B cell (primary cell): ENCODE measurements at places on chromosomes 1 and 21.
A peak's percentile ranks its signal among the peaks of the same experiment; 100 is the strongest.

DNA sequence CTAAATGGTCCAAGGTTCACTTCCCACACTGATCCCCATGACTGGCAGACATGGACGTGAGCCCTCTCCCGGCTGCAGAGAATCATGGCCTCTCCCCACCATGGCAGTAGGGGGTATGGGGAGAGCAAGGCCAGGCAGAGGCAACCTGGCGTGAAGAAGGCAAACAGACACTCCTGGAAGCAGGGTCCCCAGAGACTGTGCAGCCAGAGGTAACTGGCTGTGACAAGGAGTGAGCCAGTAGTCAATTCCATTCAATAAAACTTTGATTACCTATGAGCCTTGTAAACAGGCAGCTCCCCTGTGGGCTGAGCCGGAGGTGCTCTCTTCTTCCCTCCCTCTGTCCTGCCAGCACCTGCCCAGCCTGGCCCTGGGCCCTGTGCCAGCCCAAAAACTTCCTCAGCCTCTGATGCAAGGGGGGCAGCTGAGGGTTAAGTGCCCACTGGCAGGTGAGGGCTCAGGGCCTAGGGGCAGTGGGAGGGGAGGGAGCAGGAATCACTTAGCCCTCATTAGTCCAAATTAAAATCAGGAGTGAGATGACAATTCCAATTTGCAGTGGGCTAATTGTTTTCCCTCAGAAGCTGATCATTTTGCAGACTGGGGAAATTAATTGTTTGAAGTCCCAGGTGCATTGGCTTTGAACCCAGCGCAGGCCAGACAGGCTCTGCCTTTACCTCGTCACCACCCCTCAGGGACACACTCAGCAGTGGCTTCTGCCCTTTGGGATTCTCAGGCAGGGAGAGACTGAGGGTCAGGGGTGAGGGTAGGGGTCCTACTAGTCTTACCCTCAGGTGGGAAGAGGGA, 35.6 kb downstream of the LRRN2 start:
- DNase-seq = no peak

GRCh38 chr1:179447489-179447888, 81.7 kb downstream of the AXDND1 start:
- DNase-seq = peak; percentile 7

DNA sequence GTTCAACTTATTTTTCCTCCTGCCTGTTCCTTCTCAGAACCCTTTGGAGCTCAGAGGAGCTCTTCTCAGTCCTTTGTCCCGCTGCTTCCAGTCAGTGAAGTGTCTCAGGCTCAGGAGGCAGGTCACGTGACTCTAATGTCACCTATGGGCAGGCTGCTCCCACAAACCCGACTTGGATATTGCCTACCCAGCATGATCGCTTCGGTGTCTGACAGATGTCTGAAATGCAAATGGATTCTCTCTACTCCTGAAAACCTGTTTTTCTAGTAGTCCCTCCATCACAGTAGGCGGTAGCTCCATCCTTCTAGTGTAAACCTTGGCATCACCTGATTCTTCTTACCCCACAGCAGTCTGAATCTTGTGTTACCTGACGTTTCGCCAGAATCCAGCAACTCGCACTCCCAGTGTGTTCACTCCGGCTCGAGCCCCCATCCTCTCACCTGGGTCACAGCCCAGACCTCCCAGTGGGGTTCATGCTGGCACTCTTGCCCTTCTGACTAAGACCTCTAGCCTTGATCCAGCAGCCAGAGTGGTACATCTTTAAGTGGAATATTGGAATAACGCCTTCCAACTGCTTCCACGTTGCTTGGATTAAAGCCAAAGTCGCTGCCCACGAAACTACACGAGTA, 5.4 kb downstream of the PADI6 start:
- no peak for DNase-seq

GRCh38 chr1:2504225-2504948, 22.0 kb downstream of the PANK4 start:
- DNase-seq = no peak

GRCh38 chr1:52063192-52063591, 7.1 kb downstream of the BTF3L4 start:
- no peak for DNase-seq

DNA sequence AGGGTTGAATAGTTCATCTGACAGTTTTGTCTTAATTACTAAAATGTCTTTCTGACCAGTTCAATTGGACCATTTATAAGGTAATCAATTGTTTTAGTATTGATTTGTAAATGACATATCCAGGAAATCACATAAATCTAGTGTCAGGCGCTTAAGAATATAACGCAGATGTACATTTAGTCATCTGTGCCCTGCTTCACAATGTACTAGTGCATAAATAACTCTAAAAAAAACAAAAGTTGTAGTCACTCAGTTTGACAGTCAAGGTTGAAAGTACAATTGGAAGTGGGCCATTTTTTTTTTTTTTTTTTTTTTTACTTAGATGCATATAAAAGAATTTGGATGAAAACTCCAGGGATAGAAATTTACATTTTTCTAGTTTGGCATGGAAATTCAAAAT, 490.4 kb downstream of the PTPRC start:
- DNase-seq = no peak

DNA sequence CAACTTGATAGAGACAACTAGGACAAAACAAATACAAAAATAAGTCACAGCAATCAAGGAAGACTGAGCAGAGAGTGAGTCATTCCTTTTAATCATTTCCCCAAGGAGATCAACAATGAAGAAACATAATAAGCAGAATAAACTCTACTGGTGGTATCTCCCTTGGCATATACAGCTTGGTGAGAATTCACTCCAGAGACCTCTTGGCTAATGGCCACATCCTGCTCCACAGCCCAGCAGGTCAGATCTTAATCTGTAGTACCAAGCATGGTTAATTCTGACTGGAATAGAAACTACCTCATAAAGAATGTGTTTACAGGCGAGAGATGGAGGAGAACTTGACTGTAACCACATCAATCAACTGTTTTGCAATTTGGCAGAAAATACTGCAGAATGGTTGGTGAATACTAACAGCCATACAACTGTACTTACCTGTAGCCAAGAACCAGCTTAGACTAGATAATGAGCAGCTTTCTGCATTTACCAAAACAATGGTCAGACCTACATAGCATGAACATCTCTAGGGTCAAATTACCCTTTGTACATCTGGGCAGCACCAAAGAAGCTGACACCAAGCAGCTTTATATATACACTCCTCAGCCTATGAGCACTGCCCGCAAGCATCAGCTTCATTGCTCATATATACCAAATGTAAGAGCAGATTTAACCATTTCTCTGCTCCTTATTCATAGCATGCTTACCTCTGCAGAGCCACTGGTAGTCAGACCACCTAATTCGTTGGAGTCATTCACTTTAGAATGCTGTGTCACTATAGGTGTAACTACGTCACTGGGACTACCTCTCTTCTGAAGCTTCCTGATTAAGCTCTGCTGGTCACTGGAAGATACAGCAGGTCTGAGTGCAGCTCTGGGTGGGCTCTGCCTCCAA, 51.0 kb downstream of the KIAA0319L start:
- no peak for DNase-seq

DNA sequence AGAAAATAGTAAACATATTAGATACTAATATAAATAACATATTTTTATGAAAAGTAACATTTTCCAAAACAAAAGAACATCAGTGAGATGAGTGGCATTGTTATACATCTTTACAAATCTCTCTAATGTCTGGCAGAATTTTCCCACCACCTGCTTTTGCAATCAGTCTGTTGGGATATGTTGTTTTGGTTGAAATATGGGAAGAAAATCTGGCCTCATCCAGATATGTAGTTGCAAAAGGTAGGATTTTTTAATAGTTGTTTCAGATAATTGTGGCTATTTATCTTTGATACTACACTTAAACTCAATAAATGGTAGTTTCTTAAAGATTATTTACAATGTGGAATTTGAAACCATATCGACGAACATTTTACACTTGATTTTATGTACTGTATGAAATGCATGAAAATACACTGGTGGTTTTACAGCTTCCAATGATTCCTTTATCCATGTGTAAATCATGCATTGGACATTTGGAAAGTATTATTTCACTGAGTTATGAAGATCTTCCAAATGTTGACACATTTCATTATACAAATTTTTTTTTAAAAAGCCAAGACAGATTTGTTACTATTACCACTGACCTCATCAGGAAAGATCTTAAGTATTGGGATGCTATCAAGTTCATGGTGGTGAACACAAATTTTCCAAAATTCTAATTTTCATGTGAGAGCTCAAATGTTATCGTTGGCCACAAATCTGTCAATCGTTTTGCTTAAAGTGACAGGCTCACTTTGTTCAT, 74.1 kb upstream of the CD34 start:
- no peak for DNase-seq

DNA sequence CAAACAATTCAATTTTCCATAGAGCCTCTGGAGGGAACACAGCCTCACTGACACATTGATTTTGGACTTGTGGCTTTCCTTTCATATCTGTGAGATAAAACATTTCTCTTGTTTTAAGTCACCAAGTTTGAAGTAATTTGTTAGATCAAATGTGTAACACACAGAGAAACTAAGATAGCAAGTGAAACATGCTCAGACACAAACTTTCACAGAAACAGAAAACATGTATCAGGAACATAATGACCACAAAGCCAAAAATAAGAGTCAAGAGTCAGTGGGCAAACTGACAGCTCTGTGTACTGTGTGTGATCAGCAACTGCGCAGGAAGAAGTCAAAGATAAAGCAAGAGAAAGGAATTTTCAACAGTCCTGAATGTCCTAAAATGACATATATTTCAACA, 1237.5 kb downstream of the AMY1C start:
- no peak for DNase-seq

DNA sequence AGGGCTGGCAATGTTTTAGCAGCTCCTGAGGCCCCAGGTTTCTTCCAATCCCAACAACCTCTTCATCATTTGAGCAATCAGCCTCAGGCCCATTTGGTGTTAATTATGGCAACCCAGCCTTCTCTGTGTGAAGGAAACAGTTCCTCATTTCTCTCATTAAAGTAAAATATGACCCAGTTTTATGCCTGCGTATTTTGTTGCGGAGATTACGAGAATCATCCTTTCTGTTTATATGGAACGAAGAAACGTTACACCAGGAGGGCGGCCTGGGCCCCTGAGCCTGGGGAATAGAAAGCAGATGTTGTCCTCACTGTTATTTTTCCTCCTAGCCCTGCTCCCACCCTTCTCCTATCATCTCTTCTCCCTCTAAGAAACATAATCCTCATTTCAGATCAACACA, 332.2 kb upstream of the USP24 start:
- DNase-seq = no peak

GRCh38 chr1:60279798-60280197, 206.2 kb upstream of the C1orf87 start:
- DNase-seq = no peak

DNA sequence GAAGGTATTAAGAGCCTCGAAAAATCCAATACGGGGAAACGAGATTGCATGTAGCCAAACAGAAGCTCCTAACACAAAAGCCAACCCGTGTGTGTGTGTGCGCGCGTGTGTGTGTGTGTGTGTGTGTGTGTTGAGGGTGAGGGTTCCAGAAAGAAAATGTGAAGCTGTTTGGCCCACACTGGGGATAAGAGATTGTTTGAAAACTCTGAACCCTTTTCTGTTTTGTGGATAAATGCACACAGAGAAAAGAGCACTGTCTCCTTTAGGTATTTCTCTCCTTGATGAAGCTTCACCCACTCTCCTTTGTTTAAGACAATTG, 1.9 kb downstream of the WLS start:
- no peak for DNase-seq

DNA sequence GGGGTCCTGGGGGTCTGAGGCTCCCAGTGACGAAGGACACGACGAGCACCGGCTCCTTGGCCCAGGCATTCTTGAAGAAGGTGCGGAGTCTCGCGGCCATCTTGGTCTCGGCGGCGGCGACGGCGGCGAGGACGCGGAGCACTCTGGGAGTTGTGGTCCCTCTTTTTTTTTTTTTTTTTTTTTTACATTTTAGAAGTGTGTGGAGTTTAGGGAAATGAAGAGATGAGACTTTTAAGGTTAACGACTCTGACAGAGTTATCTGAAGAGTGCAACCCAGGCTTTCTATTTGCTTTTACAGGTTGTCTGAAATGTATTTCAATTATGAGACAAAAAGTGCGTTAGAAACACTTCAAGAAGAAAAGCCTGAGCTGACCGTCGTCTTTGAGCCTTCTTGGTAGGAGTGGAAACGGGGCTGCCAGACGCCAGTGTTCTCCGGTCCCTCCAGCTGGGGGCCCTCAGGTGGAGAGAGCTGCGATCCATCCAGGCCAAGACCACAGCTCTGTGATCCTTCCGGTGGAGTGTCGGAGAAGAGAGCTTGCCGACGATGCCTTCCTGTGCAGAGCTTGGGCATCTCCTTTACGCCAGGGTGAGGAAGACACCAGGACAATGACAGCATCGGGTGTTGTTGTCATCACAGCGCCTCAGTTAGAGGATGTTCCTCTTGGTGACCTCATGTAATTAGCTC, 9.7 kb downstream of the OR2B11 start:
- DNase-seq = peak; percentile 62

DNA sequence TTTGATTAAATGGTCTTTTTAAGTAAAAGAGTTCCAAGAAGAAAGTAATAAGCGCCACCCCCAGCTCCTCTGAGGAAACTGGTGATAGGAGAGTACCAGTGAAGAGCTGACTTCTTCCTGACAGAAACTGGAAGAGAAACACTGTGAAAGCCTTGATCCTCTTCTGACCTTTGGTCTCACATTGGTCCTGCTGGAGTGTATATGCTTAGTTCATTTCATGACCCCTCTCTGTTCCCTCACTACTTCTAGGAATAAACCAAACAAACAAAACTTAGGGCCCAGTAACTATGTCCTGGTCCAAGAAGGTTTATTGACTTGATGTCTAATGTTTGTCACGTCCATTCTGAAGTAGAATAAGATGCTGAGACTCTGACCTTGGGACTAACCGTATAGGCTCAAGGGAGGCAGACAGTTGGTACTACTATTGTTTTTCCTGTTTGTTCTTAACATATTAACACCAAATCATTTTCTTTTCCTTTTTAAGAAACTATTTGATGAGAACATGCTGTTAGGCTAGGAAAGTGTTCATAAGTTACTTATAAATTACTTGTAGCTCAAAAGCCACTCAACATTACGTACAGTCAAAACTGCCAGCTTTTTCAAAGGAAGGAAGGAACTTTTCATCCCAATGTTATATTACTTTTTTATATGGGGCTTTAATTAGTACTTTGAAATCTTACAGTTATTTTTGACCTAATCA, 57.9 kb downstream of the MIER1 start:
- no peak for DNase-seq

- no peak for DNase-seq
Observed at GRCh38 chr1:17881761-17882160, 126.6 kb downstream of the ACTL8 start.

DNA sequence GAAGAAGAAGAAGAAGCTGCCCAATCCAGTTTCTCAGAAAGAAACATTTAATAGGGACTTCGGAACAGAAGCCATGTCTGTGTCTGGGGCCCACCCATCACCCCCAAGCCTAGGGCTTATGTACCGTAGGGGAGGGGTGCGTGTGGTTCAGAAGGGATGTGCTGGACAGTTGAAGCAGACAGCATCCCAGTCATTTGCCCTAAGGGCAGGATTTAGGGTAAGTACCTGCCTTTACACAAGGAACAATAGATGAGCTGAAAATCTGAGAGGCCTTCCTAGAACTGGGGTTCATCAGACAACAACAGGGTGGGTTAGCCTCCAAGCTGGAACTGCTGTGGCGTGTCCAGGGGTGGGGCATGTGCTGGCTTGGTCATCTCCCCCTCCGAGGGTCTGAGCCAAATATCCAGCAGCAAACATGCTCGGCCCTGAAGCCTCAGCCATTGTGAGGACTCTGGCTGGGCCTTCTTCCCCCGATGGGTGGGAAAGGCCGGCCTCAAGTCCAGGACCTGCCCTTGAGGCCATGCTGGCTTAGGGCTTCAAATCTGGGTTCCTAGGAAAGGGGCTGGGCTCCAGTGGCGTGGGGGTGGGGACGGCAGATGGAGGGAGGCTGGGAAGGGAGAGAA, 12.1 kb downstream of the CSTB start:
- no peak for DNase-seq

- no peak for DNase-seq
Observed at GRCh38 chr1:227707846-227708245, 27.3 kb downstream of the JMJD4 start.
